ENCODE measurements at places on chromosomes 3 and 15.

DNA sequence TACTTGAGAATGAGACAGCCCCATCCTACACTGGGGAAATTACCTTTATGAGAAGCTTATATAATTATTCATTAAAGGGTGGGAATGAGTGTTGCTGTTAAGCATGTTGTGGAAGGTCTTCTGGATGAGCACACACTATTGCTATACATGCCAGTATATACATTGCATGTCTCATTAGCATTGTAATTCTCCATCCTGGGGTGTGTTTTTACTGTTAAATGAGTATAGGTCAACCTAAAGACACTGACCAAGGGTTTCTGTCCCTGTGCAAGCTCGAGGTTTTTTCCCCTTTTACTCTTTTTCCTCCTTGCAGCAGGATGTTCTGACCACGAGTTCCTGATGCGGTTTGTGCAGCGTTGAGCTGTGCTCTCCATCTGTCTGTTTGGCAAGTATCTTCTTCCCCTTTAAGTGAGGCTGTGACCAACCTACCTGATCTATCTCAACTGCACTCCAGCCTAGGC lies 7.2 kb upstream of the IVD start:
- DNase-seq, result no peak

DNA sequence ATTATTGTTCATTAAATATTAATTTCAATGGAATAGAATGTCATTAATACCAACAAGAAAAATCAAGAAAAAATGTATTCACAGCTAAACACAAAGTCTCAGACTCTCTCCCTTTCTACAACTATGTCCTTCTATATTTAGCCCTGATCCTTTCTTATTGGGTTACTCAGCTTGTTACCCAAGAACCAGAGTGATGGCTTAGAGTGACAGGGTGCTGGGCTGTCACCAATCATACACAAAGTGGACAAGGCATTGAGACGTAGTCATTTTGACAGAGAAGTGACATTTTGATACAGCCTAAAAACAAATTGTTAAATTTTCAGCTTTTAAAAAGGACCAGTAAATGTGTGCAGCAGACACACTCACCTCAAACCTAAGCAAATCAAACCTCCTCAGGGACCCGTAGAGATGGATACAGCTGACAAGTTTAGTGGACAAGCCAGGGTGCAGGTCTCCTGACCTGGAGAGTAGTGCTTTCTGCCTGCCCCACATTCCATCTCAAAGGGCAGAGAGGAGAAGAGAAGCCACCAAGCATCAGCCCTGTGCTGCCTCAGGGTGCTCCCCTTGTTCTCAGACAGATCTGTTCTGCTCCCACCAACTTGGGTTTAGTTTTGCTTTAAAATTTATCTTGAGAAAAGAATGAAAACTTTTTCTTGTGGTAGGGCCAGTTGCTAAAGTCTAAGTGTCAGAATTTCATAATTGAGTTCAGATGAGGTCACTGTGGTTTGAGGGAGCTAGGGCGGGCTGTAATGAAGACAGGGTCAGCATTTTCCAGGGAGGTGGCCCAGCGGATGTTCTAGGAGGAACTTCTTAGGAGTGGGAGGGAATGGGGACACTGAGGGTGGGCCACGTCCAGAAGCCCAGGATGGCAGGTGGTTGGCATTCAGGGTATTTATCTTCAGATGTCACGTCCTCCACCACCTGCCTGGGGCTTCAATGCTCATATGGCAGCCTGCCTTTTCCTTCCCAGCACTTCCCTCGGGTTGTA lies 136.5 kb upstream of the TBL1XR1 start:
- no peak for DNase-seq

GRCh38 chr3:45516829-45517228 lies 77.7 kb upstream of the LIMD1 start:
- DNase-seq, result no peak

DNA sequence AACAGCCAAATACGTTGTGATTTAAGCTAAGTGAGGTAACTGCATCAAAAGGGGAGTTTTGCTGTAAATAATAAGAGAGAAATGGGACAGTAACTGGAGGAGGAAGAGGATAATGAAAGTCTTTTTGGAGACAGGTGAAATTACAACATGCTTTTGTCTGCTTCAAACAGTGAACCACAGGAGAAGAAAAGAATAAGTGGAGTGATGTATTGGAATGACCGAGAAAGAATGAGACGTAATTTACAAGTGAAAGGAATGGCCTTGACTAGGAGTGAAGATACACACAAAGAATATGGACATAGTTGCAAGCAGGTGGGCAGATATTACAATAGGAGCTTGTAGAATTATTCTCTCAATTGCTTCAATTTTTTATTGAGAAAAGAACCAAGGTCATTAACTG lies 550.8 kb downstream of the DIPK2A start:
- DNase-seq, result no peak

DNA sequence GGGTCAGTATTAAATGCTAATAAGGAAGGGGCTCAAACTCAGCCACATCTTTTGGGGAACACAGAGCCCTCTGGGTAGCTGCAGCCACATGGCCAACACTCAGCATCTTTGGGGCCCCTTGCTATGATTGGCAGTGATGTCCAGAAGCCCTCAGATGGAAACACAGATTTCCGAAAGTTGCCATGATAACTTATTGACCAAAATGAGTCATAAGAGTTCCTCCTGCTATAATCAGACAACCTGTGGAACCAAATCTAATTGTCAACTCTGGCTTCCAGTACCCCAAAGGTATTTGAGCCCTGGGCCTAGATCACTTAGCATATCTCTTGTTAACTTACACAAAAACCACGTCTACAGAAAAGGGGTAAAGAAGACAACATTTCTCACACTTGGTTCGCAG lies 392.2 kb downstream of the KCNH8 start:
- no peak for DNase-seq

DNA sequence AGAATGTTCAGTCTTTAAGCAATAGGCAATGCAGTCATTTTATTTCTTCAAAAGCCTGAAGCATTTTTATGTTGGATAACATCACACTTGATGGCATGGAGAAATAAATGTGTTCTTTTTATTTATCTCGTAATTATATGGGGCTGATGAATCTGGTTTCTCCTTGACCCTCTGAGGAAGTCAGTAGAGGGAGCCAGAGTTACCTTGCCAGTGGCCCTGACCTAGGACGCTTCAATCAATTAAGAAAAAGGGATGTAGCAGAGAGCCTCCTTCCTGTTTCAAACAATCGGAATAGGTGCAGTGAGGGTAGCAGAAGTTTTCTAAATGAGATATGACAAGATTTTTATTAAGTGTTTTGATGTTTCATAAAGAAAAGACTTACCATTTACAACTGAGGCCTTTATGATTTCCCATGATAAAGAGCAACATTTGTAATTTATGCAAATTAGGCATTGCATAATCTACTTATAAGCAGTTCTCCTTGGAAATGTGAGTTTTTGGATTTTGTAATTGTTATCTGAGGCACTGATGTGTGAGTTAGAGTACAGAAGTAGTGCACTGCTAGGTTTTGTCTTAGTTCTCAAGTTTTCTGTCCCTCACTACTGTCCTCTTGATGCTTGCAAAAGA lies 129.1 kb downstream of the RAP2B start:
- DNase-seq, result no peak

DNA sequence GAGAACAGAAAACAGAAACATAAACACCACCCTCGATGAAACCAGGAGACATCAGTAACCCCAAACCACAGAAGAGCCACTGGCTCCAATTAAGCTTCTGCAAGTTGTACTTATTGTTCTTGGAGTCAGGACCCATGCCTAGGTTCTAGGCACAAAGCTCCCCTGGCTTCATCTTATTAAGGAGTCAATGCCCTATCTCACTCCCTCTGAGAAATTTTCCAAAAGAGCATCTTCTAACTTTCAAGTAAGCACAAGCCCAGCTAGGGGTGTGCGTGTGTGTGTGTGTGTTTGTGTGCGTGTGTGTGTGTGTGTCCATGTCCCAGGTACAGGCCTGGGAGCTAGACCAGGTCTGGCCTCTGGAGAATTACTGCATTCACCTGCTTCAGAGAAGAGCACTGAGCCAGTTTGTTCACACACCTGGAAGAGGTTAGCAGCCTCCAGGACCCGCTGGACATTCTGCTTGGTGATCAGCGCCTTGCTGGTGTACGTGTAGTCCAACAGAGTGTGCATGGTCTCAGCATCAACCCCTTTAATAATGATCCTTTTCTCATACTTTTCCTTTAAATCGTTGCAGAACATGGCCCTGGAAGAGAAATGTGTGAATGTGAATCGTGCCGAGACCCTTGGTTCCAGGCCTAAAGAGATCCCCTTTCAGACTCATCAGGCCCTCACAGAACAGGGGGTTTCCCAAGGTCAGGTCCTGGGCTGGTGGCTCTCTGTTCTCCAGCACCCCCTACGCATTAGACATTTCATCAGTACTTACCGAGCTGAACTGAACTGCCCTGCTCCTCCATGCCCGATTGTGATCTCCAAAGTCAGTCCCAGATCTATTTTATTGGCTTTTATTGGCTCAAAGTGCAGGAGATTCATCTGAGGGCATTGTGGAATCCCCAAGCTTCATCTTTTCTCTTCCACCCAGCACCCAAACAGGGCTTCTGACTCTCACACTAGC lies 27.8 kb downstream of the KLHL6 start:
- no peak for DNase-seq

- no peak for DNase-seq
These were observed 111.7 kb downstream of the CYP19A1 start for GRCh38 chr15:51226576-51227210.

- no peak for DNase-seq
These were observed 77.8 kb downstream of the PDZRN3 start for GRCh38 chr3:73546961-73547360.

- DNase-seq, result no peak
These were observed 316.9 kb upstream of the UMPS start for GRCh38 chr3:124413393-124413792.

DNA sequence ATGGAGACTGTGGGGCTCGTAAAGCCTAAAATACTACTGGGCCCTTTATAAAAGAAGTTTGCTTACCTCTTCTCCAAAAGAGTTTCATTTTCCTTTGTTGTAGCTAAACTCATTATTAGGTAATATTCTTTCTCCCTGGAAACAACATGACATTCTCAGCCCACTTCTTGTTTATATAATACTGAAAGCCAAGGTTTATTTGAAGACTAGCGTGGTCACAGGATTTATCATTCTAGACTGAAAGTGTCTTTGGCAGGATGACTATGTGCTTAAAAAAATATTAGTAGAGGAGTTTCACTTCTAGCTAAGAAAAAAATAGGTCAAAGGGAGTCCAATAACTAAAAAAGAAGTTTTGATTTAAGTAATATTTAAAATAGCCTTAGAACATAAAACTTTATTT lies 1085.2 kb upstream of the CADM2 start:
- no peak for DNase-seq

DNA sequence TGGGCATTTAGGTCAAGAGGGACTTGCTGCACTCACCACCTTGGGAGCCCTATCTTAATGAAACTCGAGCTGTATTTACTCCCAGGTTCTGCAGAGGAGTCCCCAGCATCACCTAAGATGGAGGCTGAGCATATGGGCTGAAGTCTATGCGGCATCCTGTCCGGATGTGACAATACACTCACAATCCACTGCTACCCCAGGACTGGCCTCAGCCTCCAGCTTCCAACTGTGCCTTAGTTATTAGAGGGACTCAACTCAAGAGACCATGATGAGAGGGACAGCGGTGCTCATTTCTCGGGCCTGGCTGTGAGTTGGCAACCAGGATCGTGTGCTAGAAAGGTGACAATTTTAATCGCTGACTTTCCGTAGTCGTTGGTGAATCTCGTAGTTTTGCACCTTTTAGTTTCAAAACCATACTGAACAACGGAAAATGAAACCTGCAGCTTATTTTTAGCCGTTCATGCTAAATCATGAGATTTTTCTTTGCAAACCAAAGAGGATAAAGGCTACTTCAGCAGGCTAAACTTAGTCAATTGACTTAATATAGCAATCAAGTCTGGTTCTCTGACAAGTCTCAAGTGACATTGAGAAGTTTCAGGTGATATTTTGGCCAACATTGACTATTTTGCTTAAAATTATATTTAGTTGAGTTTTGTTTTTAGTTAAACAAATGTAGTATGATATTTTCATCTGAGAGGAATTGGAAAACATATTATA lies 11.1 kb downstream of the ZBTB38 start:
- DNase-seq, result no peak

GRCh38 chr3:98630416-98630815 lies 37.0 kb upstream of the CPOX start:
- no peak for DNase-seq

DNA sequence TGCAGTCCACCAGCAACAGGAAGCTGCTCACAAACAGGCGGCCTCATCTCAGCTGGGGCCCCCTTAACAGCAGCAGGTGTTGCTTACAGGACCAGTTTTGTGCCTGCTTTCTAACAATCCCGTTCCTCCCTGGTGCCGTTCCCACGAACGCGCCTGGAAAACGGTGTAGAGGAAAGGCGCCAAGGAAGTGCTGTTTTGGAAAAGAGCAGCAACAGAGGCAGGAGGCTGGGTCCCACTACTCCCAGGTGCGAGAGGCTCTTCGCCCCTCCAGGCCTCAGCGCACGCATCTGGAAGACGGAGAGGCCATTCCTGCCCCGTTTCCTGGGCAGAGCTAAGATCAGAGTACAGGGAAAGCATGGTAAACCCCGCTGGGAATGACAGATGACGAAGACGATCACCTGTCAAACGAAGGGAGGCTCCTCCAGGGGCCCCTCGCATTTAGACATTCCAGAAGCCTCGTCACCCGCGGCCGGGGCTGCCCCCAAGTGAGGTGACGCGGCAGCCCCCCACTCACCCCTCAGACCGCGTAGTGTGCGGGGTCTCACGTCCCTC lies 603 bp downstream of the SCAPER start:
- DNase-seq, result no peak

GRCh38 chr3:128427872-128428822 lies 38.5 kb downstream of the DNAJB8 start:
- DNase-seq, result no peak

DNA sequence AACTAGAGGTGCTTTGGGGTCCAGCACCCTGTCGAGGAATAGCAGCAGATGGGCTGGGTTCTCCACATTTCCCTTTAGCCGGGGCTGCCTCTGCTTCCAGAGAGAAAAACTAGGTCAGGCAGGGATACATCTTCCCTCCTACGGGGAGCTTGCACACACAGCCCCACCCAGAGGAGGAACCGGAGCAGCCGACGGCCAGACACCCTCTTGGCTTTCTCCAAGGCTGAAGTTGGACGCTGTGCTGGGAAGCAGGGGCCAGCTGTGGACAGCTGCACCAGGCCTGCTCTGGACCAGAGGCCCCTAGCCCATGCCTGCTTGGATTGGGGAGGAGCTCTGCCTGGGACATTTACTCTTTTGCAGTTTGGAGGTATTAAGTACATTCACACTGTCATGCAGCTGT lies 44.7 kb upstream of the NR2C2 start:
- DNase-seq, result no peak
